ENCODE measurements at places on chromosomes 12 and 14.

DNA sequence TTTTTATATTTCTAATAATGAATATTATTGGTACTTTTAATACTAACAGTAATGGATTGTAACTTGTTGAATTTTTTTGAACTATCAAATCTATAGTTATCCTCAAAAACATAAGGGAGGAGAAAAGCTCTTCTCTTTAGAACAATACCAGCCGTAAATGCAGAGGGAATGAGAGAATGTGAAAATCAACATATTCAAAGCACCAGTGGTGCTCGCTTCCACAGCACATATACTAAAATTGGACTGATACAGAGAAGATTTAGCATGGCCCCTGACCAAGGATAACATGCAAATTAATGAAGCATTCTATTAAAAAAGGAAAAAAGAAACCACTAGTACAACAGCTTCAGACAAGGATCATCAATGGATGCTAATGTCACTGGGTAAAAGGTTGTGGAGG is 15.8 kb downstream of the R3HDM2 start:
- no peak for DNase-seq

- DNase-seq: no peak
Observed at GRCh38 chr12:24116548-24116947, 167.1 kb upstream of the SOX5 start.

DNA sequence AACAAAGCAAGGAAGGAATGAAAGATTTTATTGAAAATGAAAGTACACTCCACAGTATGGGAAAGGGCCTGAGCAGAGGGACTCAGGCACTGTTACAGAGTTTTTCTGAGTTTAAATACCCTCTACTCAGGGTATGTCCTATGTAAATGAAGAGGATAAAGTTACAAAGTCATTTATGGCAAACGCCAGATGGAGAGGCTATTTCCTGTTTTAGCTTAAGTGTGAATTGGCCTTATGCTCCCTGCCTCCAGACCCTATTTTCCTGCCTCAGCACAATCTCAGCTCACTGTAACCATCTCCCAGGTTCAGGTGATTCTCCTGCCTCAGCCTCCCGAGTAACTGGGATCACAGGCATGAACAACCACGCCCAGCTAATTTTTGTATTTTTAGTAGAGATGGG is 6.8 kb upstream of the PHC1 start:
- DNase-seq: no peak

GRCh38 chr12:2057041-2057794 is 4.4 kb downstream of the CACNA1C start:
- no peak for DNase-seq

DNA sequence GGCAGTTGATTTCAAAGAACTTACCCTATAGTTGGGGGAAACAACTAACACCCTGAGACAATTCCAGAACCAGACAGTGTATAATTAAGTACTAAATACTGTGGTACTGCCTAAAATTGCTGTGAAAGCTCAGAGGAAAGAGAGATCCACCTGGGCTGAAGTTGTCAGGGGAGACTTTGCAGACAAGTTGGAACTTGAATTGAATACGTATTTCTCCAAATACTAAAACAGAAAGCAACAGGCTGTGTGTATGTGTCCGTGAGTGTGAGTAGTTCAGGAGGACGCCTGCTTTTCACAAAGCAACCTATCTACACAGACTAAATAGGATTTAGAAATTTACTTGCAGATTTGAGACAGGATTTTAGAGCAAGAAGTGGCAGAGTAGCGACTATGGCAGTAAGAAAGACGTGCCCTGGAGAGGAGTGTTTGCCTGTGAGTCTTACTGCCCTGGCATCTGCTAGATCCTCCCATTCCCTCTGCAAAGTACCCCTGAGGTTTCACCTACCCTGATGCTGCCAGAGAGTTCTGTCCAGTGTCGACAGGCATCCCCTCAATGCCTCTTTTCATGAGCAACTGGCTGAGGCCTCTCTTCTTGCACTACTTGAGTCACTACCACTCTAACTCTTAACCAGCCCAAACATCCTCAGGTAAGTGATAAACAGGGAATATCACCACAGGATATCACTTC is 37.4 kb upstream of the BMP4 start:
- no peak for DNase-seq

All from omental fat pad (tissue), 4 donors.